ENCODE measurements at places on chromosomes 2 and 18.

DNA sequence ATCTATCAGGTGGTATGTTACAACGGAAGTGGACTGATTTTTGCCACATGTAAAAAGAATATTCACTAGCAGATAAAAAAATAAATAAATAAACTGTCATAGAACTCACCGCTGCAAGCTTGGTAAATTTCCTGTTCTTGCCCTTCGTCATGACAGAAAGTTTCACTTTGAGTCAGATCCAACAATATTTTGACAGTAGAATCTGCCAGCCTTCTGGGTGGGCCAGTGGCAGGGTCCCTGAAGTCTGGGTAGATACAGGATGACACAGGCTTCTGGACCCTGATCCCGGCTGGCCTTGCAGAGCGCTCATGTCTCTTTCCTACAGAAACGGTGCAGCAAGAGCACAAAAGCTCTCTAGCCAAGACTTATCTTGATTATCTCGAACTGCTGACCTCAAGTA is 97.8 kb upstream of the PMAIP1 start:
- no peak for DNase-seq

DNA sequence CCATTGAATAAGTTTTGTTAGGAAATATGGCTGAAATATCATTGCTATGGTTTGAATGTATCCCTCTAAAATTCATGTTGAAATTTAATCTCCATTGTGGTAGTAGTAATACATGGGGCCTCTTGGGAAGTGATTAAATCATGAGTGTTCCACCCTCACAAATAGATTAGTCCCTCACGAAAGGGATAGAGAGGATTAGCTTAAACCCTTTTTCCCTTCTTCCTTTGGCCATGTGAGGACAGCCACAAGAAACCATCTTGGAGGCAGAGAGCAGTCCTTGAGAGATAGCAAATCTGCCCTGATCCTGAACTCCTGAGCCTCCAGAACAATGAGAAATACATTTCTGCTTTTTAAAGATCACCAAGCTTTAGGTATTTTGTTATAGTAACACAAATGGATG is 274.2 kb downstream of the CDH19 start:
- DNase-seq = no peak

GRCh38 chr2:16911746-16912145 is 246.1 kb upstream of the CYRIA start:
- DNase-seq = no peak

DNA sequence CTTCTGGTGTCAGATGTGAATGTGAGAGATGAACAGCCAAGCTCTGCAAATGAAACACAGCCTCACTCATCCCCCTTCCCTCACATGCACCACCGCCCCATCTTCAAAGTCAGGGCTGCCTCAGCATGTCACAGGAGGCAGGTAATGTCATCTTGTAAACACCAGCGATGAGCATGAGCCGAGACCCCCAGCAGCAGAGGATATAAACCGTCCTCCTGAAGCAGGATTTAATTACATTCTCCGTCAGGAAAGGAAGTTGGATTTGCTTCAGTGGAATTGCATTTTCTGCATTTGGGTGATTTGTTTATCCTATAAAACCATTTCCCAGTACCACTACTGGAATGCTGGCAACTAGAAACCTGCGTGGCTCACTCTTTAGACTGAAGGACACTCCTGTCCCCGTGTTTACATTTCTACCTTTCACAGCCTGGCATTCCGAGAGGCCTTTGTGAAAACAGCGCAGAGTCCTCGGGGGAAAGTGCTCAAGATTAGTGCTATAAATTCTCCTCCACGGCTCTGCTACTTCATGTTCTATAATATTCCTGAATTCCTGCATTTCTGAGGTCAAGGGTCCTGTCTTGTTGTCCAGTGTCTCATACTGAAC is 619.2 kb downstream of the IRS1 start:
- DNase-seq = no peak

- DNase-seq = no peak
Observed at GRCh38 chr2:215967590-215968378, 45.6 kb downstream of the MREG start.

- peak; percentile 24 for DNase-seq
Observed at GRCh38 chr2:237196866-237197618, 111.4 kb downstream of the COPS8 start.

- no peak for DNase-seq
Observed at GRCh38 chr2:16020389-16021008, 80.1 kb downstream of the MYCN start.

DNA sequence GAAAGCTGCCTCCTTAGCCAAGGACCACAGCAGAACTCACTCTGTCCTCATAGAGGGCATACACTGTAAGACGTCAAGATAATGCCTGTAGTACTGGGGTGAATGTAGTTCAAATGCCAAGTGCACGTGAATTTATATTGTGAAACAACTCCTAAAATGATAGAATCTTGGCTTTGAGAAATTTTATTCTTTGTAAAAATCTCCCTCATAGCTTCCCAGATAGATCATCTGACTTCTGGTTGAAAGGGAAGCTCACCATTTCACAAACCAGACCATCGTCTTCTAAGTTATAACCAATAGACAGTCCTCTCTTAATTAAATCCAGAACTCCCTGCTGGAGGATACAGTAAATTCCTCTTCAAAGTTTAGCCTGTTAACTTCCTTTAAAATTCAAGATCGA is 110.9 kb upstream of the MSTN start:
- DNase-seq = no peak

DNA sequence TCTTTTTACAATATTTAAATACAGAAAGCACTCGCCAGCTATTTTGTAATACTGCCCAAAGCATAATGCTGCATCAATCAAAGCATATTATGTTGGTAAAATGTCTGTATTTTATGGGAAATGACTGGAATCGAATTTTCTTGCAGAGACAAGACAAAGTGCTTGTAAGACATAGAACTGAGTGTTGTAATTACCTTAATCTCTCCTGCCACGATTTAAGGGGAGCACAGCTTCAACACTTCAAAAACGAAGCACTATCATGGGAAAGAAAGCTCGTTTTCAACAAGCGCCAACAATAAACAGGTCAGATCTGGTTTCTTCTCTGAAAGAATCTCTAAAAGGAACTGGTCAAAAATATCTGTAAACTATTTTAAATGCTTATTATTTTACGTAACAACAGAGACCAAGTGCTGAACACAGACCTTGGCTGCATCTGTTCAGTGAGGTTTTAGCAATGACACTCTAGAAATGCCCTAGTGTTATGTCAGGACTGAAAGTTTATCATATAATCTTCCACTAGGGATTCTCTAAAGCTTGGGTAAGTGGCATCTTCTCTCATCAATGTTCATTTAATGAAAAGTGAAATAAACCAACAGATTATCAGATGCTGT is 19.0 kb downstream of the RND3 start:
- DNase-seq = no peak

GRCh38 chr2:238169708-238170251 is 11.0 kb downstream of the ERFE start:
- DNase-seq = no peak

- DNase-seq = peak; percentile 47
Observed at GRCh38 chr2:209960676-209961630, 41.5 kb upstream of the RPE start.

DNA sequence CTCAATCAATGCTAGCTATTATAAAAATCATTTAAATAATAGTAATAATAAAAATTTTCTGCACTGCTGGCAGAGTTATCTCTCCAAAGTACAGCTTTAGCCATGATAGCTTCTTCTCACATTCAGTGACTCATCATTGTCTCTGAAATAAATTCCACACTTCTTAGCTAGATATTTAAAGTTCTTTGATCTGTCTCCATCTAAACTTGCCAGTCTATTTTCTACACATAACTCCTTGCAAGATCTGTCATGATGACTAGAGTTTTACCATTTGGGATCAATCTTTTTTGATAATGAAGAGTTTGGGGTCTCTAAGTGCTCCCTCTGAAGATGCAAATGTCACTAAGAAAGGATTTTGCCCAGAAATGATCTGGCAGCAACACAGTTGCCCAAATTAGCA is 155.4 kb upstream of the LHCGR start:
- no peak for DNase-seq

- DNase-seq = peak; percentile 22
Observed at GRCh38 chr2:23622966-23623675, 238.1 kb downstream of the KLHL29 start.

DNA sequence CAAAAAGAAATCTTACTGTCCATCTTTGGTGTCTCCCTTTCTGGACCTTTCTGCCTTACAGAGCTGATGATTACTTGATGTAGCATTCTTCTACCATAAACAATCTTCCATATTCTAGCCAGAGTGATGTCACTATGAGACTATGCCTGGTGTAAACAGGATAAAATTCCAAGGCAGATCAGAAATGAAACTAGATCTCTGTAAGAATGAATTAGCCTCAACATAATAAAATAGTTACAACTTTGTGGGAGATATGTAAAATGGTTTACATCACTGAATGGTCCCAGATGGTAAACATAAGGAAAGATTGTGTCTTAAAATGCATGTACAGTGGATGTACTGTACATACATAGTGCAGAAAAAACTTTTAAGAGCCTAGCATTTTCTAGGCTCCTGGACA is 112.3 kb upstream of the ZNF521 start:
- no peak for DNase-seq

- no peak for DNase-seq
Observed at GRCh38 chr2:190846746-190847145, 33.9 kb upstream of the GLS start.

DNA sequence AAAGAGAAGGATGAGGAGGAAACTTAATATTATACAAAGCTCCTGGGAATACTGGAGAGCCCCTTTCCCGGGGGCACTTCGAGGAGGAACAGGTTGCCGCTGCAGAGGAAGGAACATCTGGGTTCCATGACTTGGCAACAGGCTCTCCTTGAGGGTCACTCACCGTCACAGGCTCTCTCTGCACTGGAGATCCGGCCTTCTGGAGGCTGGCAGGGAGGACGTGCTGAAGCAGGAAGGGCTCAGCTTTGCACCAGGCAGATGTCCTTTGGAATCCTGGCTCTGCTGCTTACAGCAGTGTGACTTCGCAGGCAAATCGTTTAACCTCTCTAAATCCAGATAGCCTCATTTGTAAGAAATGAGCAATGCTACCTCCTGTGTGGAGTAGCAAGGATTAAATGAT is 2.9 kb upstream of the DPYSL5 start:
- DNase-seq = no peak

DNA sequence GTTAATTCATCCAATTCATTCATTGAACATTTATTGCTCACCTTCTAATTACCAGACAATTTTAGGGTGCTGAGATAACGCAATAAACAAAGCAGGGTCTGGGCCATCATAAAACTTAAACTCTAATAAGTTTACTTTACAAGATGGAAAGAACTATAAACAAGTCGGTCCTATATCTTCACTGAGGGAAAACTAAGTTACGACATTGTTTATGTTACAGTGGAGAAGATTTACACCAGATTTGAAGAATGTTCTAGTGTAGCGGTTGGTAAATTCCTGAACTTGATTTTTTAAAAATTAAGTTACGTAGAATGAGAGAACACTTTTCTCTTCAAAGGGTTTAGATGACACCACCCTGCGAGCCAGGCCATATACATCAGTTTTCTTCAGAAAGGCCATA is 20.7 kb upstream of the FRZB start:
- DNase-seq = no peak

- DNase-seq = peak; percentile 7
Observed at GRCh38 chr2:239695728-239696240, 295.0 kb upstream of the HDAC4 start.

- DNase-seq = peak; percentile 28
Observed at GRCh38 chr2:201813996-201814760, 7.8 kb downstream of the CDK15 start.

DNA sequence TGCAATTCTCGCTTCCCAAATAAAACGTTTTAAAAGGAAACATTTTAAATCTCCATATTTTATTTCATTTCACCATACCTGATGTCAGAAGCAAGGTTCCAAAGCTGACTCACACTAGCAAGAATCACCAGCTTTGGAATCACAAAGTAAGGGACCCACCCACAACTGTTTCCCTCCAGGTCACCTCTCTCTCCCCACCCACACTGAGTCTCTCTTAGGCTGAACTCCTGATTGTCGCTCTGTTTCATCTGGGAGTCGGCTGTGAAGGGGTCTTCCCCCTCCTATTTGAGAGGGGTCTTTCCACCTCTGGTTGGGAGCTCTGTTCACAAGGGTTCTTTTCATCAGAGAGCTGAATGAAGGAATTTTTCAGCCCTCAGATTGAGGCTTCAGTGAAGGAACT is 128.1 kb downstream of the L3MBTL4 start:
- no peak for DNase-seq

- DNase-seq = no peak
Observed at GRCh38 chr2:69017835-69018234, 4.9 kb downstream of the ANTXR1 start.

DNA sequence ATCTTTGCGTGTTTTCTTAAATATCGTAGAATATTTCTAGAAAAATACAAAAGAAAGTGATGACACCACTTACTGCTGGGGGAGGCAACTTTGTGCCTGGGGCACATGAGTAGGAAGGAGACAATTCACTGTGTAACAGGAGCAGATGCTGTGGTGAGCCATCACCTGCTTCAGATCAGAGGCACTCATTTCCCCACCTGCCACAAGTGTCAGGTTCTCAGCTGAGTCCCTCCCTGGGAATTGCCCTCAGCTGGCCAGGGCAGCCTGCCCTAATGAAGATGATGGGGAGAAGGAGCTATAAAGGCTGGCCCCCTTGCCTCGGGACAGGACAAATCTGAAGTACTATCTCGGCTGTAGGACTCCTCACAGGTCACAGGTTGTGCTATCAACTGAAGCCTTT is 322.8 kb downstream of the STK39 start:
- no peak for DNase-seq

DNA sequence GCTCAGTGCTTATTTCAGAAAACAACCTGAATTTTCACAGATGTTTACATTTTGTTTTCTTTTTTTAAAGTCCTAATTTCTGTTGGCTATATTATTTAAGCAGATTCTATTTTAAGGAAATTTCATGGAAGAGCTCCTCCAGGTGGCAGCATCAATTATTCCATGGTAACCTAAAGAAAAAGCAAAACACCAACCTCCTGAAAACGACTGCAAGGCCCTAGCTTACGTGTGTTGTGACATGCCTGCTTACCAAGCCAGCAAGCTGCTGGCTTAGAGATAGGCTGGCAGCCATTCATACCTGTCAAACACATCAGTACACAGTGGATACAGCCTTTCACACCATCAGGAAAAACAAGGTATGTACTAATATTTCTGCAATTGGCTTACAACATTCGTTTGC is 64.9 kb downstream of the LPIN2 start:
- DNase-seq = peak; percentile 39

DNA sequence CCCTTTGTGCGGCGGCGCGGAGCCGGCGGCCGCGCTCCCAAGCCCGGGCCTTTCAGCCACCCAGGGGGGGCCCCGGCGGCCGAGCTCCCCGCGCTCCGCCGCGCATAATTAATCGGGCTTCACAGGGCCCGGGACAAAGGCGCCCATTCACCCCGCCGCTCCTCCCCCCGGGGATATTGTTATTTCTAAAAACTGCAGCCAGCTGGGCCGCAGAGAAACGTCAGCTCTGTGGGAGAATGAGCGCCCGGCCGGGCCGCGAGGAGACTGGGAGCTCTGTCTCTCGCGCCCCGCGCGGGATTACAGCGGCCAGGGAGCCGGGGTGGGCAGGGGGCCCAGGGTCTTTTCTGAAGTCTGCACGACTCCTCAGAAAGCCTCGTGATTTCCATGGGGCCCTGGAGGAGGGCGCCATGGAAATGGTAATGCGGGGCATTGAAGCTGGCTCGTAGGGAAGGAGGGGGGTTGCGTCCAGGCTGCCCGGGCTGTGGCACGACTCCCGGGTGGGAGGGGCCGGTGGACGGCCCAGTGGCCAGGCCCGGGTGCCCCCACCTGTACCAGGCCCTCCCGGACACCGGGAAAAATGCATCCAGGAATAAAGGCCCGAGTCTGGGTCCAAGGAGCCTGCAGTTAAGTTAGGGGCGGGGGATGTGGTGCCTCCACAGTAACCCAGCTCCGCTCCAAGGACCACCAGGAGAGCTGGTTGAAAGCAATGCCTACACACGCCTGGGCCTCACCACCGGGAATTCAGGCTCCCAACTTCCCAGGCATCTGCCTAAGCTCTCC is 125.3 kb downstream of the ZFP36L2 start:
- peak; percentile 75 for DNase-seq
